ENCODE measurements at places on chromosomes 6 and 20.

DNA sequence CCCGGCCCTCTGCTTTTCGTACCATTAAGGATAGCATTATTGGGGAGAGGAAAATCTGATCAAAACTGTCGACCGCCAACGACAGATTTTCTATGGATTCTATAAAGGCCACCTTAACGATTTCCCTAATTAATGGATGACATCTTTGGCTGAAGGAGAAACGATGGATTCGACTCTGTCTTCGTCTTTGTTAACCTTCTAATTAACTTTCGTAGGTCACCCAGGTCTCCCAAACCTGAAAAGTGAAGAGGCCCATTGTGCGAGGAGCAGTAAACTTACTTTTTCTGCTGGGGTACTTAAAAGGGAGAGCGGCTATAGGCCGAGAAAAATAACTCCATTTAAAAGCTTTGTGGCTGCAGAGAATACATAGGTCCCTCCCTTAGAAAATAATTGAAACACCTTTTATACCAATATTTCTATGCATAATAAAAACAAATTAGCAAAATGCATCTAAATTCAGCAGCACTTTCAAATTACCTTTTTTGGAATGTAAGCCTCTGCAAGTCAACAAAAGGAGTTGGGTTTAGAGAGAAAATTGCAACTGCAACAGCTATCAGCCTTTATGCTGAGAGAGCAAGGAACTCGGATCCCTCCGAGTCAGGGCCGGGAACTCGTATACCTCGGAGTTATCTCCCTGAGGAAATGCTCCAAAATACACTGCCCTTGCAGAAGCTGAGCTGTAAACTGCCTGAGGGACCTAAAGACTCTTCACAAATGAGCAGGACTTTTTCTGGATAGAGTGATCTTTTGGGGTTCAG is 31.4 kb upstream of the NR2E1 start:
- no peak for DNase-seq

- DNase-seq, result no peak
Observed at GRCh38 chr6:84007871-84008270, 25.7 kb upstream of the MRAP2 start.

DNA sequence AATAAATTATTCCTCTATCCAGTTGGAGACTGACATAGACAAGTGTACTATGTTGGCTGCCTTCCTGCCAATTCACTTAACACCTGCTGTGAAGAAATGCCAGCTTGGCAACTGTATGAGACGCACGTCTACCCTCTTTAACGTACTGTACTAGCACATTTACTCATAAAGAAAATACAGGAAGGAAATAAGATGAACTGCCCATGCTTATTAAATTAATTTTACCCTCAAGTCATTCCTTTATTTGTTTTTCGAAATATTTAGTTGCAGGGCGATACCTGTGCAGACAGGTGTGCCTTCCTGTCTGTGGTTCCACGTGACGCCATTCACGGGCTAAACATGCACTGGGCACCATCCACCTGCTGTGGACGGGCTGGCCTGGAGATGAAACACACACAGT is 52.0 kb downstream of the PSMG4 start:
- no peak for DNase-seq

DNA sequence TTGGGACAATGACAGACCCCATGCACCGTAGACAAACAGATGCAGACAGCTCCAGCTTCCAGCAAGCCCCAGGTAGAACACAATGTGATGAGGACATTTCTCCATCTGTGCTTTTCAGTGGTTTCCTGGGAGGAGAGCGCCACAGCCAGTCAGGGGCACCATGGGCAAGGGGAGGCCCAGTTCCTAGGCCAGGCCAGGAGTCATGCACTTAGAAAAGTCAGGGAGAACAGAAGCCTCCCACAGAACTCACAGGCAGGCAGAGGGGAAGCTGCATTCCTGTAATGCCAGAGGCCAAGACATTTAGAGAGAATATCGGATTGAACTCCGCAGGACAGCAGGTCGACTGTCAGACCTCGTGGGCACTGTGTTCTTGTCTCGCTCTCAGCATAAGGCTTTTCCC is 9.2 kb downstream of the SYNDIG1 start:
- no peak for DNase-seq

Measured in stimulated activated CD8-positive, alpha-beta memory T cell treated with anti-CD3 and anti-CD28 coated beads, Interleukin-4, amount 100 ng/mL, for 4 hours (primary cell).